ENCODE measurements at places on chromosomes 16 and 17.

GRCh38 chr17:28563475-28563874 lies 7.8 kb downstream of the PIGS start:
- DNase-seq = no peak

- DNase-seq = peak; percentile 68
Observed at GRCh38 chr16:81697616-81698309, 81.3 kb upstream of the PLCG2 start.

GRCh38 chr16:12541672-12542071 lies 262.0 kb downstream of the CPPED1 start:
- DNase-seq = no peak

GRCh38 chr17:37239690-37240334 lies 136.0 kb upstream of the C17orf78 start:
- peak; percentile 45 for DNase-seq

DNA sequence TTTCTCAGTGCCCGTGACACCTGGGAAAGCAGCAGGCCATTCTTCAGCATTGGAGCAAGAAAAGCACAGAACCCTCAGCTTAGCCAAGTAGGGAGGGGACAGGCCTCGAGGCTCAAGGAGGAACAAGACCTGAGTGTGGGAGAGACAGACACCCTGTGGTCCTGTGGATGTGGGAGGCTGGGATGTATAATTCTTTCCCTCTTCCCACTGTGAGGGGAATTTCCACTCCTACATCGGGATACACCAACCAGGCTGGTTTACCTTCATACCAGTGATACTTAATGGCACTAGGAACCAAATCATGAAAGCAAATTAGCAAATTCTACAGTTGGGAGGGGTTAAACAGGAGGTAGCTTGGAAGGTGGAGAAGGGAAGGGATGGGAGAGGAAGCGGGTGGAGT lies 41.7 kb downstream of the LYRM1 start:
- DNase-seq = no peak

GRCh38 chr17:75785016-75785890 lies 647 bp downstream of the UNK start:
- peak; percentile 94 for DNase-seq

All from osteoblast (primary cell).